ENCODE measurements at places on chromosomes 5 and 9.
A peak's percentile ranks its signal among the peaks of the same experiment; 100 is the strongest.

DNA sequence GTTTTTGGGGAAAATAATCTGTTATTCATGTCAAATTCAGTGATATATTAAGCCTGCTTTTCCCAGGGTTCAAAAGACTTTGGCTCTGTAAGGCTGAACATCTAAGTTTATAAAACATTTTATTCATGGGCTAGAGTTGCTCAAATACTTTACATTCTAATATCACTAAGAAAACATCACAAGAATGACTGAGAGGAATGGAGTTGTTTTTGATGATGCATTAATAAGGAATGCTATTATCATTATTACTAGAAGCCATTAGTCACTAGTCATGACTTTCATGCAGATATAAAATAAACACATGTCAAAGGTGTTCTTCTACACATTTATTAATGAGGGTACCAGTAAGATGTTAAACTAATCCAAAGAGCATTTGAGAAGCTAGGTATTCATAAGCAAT is 185.5 kb upstream of the KCNN2 start:
- DNase-seq = no peak

- no peak for DNase-seq
Measured at GRCh38 chr5:160493806-160494338, 72.2 kb downstream of the PTTG1 start.

DNA sequence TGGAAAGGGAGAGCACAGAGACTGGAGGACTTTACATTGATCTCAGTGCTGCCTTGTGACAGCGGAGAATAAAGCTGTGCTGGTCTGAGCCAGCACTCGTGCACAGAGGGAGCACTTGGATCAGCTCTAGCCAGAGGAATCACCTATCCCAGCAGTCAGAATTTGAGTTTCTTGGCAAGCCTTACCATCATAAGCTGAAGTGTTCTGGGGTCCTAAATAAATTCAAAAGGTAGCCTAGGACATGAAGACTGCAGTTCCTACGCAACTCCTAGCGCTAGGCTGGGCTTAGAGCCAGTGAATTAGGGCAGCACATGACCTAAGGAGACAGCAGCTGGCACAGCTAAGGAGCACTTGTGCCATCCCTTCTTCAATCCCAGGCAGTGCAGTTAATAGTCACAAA is 119.5 kb downstream of the HMHB1 start:
- DNase-seq = no peak

DNA sequence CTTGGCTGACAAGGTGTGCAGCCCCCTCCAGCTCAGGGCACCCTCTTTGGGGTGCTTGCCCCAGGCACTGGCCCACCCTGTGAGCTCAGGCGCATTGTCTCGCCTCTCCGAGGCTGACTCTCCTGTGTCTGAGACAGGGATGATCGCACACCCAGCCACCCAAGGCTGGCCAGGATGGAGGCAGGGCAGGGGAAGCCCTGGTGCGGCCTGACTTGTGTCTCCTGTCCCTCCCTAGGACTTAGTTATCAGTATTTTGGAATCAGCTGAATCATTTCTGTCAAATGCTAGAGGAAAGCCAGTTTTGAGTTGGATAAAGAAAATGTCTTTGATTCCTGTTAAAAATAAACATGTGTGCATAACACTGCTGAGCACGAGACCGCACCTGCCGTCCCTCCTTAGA is 2.5 kb upstream of the DBH start:
- no peak for DNase-seq

DNA sequence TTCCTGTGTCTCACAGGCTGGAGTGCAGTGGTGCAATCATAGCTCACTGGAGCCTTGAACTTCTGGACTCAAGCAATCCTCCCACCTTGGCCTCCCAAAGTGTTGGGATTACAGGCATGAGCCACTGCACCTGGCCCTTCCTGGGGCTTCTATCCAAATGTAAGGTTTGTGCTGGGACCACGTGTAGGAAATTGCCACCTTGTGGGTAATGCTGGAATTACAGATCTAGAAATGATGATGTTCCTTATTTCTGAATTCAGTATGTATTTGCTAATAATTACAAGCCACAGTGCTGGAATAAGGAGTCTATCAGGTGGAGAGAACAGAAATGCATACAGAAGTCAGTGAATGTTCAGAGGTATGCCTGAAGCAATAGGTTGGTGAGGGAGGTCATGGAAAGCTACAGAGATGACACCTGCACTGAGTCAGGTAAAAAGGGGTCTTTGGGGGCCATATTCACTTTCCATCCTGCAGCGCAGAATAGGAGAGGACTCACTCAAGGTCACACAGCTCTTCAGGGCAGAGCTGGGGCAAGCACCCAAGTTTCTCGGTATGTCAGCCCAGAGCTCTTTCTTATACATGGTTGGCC is 8.8 kb upstream of the IGFBPL1 start:
- DNase-seq = peak; percentile 55

- DNase-seq = peak; percentile 69
Measured at GRCh38 chr9:72089451-72090130, 29.2 kb upstream of the C9orf57 start.

DNA sequence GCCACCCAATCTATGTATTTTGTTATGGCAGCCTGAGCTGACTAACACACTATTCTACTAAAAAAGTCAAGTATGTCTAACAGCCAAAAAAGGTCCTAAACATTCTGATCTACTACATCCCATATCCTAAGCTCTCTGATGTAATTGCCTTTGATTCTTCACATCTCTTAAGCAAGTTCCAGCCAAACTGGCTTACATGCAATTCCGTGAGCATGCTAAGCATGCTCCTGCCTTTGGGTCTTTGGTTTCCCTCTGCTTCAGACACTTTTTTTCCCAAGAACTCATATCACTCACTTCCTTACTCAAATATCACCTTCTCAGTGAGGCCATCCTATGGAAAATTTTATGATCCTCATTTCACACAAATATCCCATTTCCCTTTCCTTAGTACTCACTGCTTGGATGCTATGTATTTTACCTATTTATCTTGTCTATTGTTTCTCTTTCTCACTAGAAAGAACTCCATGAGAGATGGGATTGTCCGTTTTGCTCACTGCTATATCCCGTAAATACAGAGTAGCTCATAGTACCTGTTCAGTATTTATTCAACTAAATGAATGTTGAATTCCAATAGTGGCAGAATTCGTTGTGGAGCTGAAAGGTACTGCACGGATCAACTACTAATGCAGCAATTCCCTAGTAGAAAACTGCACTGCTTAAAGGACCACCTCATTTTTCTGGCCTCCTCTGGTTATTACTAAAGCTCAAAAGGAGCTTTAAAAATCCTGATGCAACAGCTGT is 2.3 kb upstream of the SLC12A2 start:
- DNase-seq = peak; percentile 64
